CD4-positive, alpha-beta T cell treated with Interleukin-4 for 1 hour (primary cell): ENCODE measurements at places on chromosomes 5 and 9.
A peak's percentile ranks its signal among the peaks of the same experiment; 100 is the strongest.

DNA sequence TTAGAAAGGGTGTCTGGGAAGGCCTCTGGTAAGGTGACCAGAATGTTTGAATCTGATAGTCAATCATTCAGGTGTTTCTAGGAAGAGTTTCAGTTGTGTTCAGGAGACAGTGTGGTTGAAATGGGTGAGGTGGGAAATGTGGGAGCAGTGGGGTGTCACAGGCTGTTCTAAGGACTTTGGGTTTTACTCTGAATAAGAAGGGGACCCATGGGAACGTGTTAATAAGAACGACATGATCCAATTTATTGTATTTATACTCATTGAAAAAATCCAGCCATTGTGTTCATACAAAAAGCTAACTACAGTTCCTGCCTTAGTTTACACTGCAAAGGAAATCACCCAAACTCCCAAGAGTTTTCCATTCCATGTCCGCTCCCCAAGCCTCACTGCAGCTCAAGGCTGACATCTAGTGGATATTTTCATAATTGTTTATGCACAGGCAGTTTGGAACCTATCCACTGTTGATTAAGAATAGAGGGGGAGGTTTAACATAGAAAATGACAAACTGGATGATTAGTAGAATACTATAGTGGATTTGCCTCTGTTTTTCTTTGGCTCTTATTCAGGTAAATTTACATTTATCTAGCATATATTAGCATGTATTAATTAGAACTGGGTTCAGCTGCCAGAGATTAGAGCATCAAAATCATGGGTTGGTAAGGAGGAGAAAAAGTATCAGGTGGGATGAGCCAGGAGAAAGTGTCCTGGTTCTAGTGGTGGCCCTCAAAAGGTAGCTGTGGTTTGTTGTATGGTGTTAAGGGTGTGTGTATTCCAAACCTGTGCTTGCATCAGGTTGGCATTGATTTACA, 17.7 kb downstream of the CAVIN4 start:
- DNase-seq, result no peak

DNA sequence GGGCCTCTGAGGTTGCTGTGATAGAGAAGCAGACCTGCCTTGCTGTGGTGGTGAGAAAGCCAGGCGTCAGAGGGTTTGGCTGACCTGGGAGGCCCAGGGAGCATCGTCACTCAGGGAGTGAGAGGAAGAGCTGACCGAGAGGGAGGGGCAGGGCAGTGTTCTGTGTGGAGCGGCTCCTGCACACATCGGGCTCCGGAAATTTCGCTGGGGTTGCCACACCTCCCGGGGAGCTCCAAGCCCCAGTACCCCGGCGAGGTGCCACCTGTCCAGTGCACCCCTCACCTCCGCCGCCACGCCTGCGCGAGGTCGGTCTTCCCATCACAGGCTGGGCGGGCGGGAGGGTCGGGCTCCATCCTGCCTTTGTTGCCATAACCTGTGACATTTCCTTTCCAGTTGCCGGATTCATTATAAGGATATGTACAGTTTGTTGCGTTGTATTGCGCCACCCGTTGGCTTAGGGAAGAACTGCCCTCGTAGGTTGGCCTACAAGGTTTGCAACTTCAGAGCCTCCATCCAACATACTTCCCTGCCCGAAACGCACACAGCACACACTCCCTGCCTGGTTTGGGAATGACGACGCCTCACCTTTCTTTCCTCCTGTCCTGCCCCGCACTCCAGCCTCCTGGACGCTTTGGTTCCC, 223.2 kb downstream of the CACNA1B start:
- DNase-seq, result no peak

DNA sequence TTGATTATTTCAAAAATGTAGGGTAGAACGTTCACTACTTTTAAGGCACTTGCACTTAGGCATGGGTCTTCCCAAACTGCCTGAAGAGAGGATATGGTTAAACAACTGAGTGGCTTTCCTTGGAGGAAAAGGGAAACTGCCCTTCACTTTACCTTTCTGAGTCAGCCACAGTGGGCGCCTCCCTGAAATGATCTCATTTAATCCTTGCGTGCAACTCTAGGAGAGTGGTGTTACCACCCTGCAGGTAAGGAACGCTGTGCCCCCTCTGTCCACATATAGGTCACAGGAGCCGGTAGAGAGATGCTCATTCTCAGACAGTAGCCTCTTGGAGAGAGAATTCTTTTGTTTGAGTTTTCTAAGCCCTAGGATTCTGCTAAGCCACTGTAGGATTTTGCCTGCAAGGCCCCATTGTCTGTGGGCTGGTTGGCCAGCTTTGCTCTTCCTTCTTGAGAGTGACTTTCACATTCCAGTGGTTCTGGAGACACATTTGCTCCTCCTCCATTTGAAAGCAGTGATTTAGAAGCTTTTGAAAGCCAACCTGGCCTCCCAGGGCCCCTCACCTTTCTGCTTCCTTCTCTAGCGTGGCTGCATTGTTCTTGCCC, 110.3 kb upstream of the CTSL start:
- no peak for DNase-seq

- no peak for DNase-seq
Observed at GRCh38 chr9:20197976-20198685, 409.3 kb upstream of the SLC24A2 start.

- no peak for DNase-seq
Observed at GRCh38 chr5:55540525-55540924, 5.8 kb upstream of the PLPP1 start.

DNA sequence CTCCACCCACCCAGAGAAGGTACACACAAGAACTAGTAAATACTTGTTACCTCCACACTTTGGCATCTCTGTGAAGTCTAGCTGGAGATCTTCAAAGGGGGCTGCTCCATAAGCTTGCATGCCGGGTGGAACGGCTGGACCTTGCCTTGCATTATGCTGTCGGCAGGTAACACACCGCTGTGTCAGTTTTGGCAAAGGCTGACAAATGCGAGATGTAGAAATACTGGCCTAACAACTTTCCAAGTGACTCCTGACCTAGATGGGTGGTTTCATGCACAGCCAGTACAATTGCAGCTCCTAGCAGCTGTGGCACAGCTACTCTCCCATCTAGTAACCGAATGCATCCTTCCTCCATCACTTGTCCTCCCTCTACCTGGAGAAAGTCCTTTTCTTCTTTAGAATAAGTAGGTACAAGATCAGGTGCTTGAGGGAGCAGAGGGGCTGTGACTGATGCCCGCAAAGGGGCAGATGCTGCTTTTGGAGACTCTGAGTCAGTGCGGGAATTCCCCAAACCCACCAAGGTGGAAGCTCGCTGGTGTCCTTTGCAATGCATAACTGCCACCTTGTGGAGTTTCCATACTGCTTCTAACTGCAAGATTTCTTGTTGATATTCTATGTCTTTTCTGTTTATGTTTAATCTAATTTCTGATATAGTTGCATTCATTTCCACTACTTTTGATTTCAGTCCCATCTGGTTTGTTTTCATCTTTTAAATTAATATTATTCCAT, 78.4 kb downstream of the TMEM161B start:
- no peak for DNase-seq

GRCh38 chr5:75057561-75057960, 5.2 kb upstream of the GCNT4 start:
- peak; percentile 60 for DNase-seq
